ENCODE measurements at places on chromosomes 5 and 9. TPM values are rescaled to one million over a fixed set of nuclear protein-coding genes. Genes with fewer than 3 reads are reported as not detected.

The SPINK13 gene
- total RNA-seq, result not detected

The SLCO6A1 gene
- total RNA-seq, result not detected

DNA sequence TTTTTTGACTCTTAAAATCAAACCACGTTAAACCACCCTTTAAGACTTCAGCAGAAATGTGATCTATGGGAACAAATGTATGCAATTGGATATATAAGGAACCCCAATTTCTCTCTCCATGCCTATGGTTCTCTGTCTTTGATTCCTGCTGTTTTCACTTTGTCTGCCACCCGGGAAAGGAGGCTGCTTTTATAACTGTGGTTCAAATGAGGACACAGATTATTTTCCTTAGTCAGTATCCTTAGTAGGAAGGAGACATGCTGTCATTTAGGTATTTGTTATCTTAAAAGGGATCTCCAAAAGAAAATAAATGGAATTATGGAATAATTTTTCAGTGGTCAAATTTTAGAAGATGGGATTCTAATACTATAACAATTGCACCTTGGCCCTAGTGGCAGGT is 176.1 kb upstream of the NREP start:
- no peak for DNase-seq

- DNase-seq, result no peak
Measured at GRCh38 chr9:18349530-18349929, 124.4 kb upstream of the ADAMTSL1 start.

GRCh38 chr5:169088028-169088725 is 212.8 kb downstream of the SLIT3 start:
- DNase-seq, result no peak

GRCh38 chr9:89781838-89782540 is 177.2 kb downstream of the GADD45G start:
- DNase-seq, result no peak

GRCh38 chr9:107895501-107896001 is 406.0 kb upstream of the KLF4 start:
- no peak for DNase-seq

DNA sequence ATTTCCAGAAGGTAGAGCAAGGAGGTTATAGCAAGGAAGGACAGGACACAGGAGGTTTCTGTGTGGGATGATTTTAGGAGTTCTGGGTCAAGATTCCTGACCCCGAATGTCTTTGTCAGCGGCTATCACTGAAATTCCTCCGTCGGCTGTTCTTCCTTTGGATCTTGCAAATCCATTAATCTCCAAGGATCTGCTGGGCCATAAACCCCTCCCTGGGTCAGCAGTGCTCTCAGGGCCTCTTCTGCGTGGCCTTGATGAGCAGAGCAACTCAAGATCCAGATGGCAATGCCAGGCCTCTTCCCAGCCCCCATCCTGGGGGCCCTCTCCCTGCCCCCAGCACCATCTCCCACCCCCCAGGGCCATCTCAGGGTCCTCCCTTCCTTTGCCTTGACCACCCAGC is 16.3 kb upstream of the COL27A1 start:
- no peak for DNase-seq

The CSF2 gene
- total RNA-seq, result not detected

GRCh38 chr5:2997179-2997578 is 245.7 kb upstream of the IRX2 start:
- no peak for DNase-seq

DNA sequence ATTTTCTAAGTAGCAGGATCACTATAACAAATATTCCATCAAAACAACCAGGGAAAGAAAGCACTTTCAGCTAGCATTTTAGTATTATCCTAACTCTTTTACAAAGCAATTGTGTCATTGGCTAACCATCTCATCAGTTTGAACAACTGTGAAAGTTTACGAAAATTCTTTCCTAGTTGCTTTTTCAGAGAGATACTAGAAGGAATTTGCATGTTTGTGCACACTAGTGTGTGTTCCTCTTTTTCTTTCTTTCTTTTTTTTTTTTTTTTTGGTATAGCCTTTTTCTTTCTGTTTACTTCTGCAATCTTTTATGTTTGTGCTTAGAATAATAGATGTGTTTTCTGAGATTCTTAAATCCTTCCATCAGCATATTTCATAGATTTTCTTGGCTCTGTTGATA is 124.7 kb upstream of the SEMA6A start:
- DNase-seq, result no peak

- DNase-seq, result no peak
Measured at GRCh38 chr5:169404223-169404622, 103.3 kb upstream of the SLIT3 start.

- DNase-seq, result no peak
Measured at GRCh38 chr5:69043655-69043996, 50.2 kb upstream of the SLC30A5 start.

DNA sequence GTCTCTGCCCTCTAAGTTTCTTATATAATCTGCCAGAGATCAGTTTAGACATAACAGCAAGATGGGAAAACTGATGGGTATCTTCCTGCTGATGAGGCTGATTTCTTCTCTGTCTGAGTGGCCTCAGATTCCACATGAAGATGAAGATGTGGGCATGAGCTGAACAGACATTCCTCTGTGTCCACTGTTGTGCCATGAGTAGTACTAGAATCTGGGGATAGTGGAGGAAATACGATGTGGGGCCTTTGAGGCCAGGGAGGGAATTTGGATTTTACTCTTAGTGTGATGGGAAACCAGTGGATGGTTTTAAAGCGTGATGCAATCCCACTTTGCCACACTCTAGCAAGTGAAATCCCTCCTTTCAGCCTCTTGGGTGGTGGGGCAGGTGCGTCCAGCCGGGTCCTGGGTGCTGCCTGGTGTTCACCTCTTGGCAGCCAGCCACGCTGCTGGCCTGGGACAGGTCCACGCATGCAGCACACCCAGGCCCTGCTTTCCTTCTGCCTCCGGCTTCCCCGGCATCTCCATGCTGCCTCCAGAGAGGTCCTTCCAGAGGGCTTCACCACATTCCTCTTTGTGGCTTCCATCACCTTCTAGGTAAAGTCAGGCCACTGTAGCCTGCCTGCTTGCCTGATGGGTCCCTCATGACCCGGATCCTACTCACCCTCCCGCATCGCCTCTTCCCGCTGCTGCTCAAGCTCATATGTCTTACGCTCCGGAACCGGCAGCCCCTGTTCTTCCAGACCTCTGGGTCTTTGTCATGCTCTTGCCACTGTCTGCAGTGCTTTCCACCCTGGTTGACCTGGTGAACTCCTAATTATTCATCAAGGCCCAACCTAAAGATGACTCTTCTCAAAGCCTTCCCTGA is 28.1 kb upstream of the SH3PXD2B start:
- DNase-seq, result no peak

The AHRR gene
- 1.8 TPM for total RNA-seq

- DNase-seq, result no peak
Measured at GRCh38 chr9:107281184-107281583, 1.9 kb upstream of the RAD23B start.

The PAEP gene
- not detected for total RNA-seq

GRCh38 chr5:173341961-173342430 is 13.8 kb upstream of the STC2 start:
- no peak for DNase-seq

DNA sequence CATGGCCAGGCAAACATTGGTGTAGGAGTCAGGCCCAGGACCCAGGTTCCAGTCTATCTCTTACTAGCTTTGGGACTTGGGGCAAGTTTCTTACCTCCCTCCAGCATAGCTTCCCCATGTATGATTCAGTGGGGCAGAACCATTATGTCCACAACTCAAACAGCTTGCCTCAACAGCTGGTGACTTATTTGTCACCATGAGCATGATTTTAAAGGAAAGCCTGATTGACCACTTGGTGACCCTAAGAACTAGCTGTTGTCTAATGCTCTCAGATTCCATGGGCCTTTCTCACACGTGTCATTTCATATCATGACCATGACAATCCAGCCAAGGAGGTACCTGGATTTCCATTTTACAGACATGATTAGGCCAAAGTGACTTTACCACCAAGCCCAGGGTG is 126.4 kb downstream of the TTLL11 start:
- DNase-seq, result no peak

The MEIKIN gene
- not detected for total RNA-seq

DNA sequence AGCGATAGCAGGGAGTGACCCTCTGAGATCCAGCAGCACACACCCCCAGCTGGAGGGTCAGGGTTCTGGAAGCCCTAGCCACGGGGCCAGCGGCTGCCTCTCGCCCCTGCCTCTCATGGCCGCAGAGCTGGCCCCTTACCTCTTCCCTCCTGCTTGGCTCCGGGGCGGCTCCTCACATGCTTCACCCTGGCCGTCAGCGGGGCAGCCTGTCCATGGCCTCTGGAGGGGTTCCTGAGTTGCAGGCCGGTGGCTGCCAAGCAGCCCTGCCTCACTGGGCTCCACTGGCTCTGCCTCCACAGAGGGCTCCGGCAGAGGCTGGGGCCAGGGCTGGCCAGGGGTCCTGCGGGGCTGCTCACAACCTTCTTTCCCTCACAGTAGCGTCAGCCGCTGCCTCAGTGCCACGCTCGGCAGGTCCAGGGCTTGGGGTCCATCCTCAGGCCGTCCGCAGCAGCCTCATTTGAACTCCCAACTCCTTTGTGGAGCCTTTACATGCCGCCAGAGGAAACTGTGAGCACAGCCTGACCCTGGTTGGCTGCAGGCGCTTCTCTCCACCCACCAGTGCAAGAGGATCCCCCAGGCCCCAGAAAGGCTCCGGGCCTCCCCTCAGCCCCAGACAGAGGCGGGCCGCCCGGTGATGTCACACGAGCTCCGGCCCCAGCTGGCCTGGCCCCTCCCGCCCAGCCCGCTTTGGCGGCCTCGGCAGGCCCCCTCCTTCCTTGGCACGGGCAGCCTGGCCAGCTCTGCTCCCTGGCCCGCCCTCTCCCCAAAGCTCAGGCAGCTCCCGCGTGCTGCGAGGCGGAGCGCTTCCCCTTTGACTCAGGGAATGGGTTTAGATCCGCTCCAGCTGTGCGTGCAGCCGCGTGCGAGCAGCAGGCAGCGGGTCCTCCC is at the start of gene ANGPTL2:
Gene ANGPTL2 (minus strand): TSS at position 460 of the 888 bp plus-strand sequence. CDS start 13,904 bp downstream, outside the sequence.
- peak; percentile 95 for DNase-seq

DNA sequence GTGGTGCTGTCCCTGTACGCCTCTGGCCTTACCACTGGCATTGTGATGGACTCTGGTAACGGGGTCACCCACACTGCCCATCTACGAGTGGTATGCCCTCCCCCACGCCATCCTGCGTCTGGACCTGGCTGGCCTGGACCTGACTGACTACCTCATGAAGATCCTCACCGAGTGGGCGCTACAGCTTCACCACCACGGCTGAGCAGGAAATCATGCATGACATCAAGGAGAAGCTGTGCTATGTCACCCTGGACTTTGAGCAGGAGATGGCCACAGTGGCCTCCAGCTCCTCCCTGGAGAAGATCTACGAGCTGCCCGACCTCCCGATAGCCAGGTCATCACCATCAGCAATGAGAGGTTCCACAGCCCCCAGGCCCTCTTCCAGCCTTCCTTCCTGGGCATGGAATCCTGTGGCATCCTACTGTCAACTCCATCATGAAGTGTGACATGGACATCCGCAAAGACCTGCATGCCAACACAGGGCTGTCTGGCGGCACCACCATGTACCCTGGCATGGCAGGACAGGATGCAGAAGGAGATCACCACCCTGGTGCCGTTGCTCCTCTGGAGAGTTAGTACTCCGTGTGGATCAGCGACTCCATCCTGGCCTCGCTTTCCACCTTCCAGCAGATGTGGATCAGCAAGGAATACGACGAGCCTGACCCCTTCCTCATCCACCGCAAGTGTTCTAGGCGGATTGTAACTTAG is 434.2 kb upstream of the RGMB start:
- DNase-seq, result no peak

The PCDHGA8 gene
- 10.1 TPM for total RNA-seq

The OR1J4 gene
- not detected for total RNA-seq

DNA sequence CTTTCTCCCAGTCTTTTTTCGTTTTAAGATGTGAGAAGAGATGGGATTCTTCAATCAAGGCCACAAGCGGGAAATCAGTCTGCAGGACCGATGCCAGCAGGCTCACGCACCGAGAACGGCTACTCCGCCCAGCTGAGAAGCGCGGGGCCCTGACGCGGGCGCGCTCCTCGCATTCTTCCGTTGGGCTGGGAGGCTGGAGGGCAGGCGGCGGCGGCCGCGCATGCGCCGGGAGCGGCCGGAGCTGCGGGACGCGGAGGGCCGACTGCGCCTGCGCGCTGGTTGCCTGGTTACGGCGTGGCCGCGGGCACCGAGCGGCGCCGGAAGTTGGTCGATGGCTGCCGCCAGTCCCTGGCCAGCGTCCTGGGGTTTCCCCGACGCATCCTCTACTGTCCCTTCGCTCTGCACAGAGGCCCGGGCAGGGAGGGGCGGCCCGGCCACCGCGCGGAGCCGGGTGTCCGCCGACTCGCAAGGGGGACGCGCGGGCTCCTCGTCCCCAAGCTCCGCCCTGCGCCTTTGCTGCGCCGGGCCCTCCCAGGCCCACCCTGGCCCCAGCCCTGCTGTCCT is 831 bp upstream of the SEC16A start:
- peak; percentile 96 for DNase-seq

The IRX2 gene
- 5.6 TPM for total RNA-seq

The IFNA2 gene
- total RNA-seq, result not detected

GRCh38 chr9:2236850-2237249 is 221.7 kb downstream of the SMARCA2 start:
- no peak for DNase-seq

GRCh38 chr5:121380066-121380465 is 471.6 kb upstream of the FTMT start:
- DNase-seq, result no peak

The WNT8A gene
- total RNA-seq, result not detected

DNA sequence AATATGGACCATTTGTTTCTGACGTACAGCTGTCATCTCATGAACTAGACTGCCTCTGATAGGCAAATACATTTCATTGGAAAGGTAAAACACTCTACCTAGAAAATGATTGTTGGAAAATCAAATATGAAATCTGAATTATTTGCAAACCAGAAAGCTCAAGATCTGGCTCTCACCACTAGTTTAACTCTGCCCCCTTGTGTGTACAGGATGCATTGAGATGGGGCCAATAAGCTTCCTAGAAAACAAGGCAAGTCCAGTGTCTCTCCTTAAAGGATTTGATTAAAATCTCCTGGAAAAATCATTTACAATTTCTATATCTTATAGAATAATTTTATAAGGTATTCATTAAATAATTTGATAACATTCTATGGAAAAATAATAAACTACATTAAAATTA is 311.9 kb upstream of the ANKH start:
- no peak for DNase-seq

The GLDC gene
- not detected for total RNA-seq

DNA sequence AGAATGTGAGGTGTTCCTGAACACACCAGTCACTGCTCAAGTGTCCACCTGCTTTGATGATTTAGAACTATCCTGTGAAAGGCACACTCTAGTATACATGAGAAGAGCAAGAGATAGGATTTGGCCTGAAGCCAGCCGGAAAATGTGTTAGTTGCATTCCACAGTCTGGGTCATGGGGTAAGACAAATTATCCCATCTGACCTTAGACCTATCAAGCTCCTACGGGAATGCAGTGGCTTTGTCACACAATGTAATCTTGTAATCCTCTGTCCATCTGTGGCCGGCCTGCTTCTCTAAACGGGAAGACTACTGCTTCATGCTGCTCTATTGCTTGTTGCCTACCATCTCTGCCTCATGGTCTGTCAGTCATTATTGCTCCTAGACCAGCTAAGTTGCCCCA is 92.4 kb upstream of the PRRC1 start:
- DNase-seq, result no peak

- DNase-seq, result no peak
Measured at GRCh38 chr9:18673179-18673578, 199.2 kb downstream of the ADAMTSL1 start.

- no peak for DNase-seq
Measured at GRCh38 chr5:32051796-32052195, 122.3 kb downstream of the GOLPH3 start.

The WDR31 gene
- total RNA-seq, result 13.8 TPM

Measured in Right ventricle myocardium superior (tissue), 1 donor.